ENCODE measurements at places on chromosomes 3 and 15.

DNA sequence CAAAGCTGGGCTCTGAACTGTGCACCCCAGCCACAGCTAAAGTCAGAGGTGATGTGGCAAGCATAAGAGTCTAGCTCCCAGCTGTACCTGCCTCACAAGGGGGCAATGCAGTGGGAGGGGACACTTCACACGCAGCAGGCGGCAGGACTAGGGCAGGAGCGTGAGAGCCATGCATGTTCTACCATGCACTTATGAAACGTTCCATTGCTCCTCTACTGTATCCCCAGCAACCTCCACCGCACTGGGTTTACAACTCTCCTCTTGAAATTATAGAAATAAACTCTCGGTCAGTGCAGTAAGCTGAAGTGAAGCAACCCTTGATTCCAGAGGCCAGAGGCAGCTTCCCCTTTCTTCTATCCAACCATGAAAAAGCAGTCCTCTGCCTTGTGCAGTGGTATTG lies 298.6 kb upstream of the STT3B start:
- DNase-seq: no peak

DNA sequence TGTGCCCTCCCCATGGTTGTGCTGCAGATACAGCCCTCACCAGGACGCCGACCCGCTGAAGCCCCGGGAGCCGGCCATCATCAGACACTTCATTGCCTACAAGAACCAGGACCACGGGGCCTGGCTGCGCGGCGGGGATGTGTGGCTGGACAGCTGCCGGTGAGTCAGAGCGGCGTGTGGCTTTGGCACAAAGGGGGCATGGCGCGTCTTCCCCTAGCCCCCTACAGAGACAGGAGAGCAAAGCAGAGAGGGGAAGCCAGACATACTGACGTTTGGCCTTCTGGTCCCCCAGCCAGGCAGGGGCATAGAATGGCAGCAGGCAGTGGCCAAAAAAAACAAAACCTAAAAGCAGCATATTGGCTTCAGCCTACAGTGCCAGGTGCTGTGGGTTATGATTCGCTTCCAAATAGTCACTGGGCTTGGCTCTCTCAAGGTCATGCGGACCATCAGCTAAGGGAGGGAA lies 64.0 kb downstream of the MESD start:
- DNase-seq: no peak

DNA sequence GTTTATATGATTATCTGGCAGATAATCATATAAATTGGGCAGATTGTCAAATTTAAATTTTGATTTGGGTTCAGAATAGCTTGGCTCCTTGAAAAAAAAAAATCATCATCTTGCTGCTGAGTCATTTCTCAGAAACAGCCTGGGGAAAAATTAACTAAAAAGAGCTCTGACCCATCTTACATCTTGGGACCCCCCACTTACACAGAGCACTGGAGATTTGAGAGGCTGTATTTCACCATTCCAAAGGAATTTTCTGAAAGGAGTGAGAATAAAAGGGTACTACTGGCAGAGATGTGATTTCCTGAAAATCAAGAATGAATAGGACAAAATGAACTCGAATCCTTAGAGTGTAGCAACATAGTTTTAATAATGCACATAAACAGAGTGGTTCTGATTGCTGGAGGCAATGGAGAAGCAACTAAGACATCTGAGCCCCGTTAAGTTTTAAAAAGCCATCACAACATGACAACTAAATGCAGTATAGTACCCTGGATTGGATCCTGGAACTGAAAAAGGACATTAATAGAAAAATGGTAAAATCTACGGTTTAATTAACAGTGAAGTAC lies 97.5 kb downstream of the RFTN1 start:
- no peak for DNase-seq

GRCh38 chr15:101037090-101037830 lies 118.1 kb downstream of the LRRK1 start:
- no peak for DNase-seq

GRCh38 chr15:63403254-63403945 lies 21.8 kb upstream of the CA12 start:
- no peak for DNase-seq
